ENCODE measurements at places on chromosomes 6 and 20. TPM values are rescaled to one million over a fixed set of nuclear protein-coding genes. Genes with fewer than 3 reads are reported as not detected.

Gene CRISP3
- total RNA-seq: not detected

Gene RAET1L
- not detected for total RNA-seq

Gene CDSN
- not detected for total RNA-seq

Gene COX4I2
- total RNA-seq: not detected

GRCh38 chr6:46932526-46933319 is 11.0 kb upstream of the ADGRF5 start:
- no peaks in the 10 kb centered on the region for H3K4me1 ChIP-seq
- DNase-seq: no peak
- H3K27ac ChIP-seq: no peak overlapping the region
- H3K36me3 ChIP-seq: no peaks in the 10 kb centered on the region
- peaks cover 6% of the 10 kb centered on the region for H3K27me3 ChIP-seq
- H3K4me3 ChIP-seq: no peak overlapping the region

- H3K27me3 ChIP-seq: no peaks in the 10 kb centered on the region
- DNase-seq: no peak
These were observed 64.8 kb downstream of the FYN start for GRCh38 chr6:111808493-111808892.
